ENCODE measurements at places on chromosomes 13 and 19. TPM values are rescaled to one million over a fixed set of nuclear protein-coding genes. Genes with fewer than 3 reads are reported as not detected.

Gene PTPRH
- 17.3 TPM for polyA plus RNA-seq

Gene VWA8
- polyA plus RNA-seq: 3.3 TPM

Gene IFNL1
- polyA plus RNA-seq: not detected

Gene CALR3
- polyA plus RNA-seq: not detected

Measured in stomach (tissue), 19 donors.